Aorta (tissue), 5 donors: ENCODE measurements at places on chromosomes 16 and 17. TPM values are rescaled to one million over a fixed set of nuclear protein-coding genes. Genes with fewer than 3 reads are reported as not detected.

- peaks cover 3% of the 10 kb centered on the region for H3K4me1 ChIP-seq
- peaks cover 8% of the 10 kb centered on the region for H3K36me3 ChIP-seq
- H3K4me3 ChIP-seq: no peak overlapping the region
- H3K27me3 ChIP-seq: no peaks in the 10 kb centered on the region
Observed at GRCh38 chr16:15770107-15770506, 86.7 kb downstream of the MYH11 start.

The ZDHHC1 gene
- total RNA-seq: 8.4 TPM

DNA sequence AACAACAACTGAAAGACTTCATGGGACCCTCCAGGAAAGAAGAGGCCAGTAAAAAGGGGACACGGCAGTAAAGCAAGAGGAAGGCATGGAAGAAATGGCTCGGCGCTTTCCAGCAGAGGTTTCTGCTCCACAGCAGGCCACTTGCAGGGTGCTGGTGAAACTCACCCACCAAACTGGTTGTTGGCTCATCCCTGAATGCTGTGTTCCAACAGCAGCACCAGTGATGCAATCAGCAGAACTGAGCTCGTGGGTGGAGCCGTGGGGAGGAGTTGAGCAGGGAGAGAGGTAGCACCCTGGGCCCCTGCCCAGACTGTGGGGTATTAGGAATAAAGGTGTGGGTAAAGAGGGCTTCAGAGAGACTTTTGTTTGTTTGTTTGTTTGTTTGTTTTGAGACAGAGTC lies 62.8 kb upstream of the ADCY9 start:
- H3K27me3 ChIP-seq: no peaks in the 10 kb centered on the region
- H3K36me3 ChIP-seq: no peaks in the 10 kb centered on the region
- H3K4me3 ChIP-seq: no peak overlapping the region
- no peaks in the 10 kb centered on the region for H3K4me1 ChIP-seq
- no peak overlapping the region for H3K27ac ChIP-seq

The ATP2A1 gene
- 0.36 TPM for total RNA-seq

DNA sequence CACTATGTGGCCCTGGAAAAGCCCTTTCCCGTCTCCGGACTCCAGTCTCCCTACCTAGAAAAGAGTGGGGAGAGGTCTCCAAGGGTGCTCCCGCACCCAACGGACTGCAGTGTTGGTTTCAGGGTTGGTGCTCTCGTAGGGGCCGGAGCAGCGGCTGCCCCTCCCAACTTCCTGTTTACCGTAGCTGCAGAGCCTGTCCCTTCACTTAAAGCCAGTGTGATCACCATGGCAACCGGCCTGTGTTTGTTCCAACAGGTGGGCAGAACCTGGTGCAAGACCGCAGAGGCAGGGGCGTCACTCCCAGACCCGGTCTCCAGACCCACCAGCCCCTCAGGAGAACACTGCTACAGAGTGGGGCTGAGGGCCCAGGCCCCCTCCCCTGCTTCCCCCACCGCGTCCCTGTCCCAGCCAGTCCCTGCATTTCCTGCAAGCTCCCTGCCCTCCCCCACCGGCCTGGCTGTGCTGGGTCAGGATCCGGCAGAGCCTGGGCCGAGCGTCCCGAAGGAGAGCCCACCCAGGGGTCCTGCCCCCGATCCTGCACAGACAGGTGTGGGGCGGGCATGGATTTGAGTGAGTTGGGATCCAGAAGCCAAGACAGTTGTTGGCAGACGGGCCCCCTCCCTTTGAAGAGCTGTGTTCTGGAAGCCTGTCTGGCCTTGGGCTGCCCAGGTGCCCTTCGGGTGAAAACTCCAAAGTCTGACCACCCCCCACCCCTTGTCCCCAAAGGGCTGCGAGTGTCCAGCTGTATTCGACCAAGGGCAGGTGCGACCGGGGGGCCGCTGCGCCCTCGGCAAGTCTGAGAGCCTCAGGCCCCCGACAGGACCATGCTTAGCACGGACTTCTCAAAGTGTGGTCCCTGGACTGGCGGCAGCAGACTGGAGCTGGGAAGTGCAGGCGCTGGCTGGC lies 1.5 kb upstream of the BAIAP3 start:
- H3K36me3 ChIP-seq: no peaks in the 10 kb centered on the region
- H3K4me3 ChIP-seq: no peak overlapping the region
- H3K27me3 ChIP-seq: no peaks in the 10 kb centered on the region

The RGS11 gene
- 3.3 TPM for total RNA-seq

- no peaks in the 10 kb centered on the region for H3K4me1 ChIP-seq
- H3K4me3 ChIP-seq: no peak overlapping the region
- peak; percentile 86 for DNase-seq
- H3K36me3 ChIP-seq: no peaks in the 10 kb centered on the region
Observed at GRCh38 chr17:15649861-15650421, 30.4 kb upstream of the FBXW10B start.

DNA sequence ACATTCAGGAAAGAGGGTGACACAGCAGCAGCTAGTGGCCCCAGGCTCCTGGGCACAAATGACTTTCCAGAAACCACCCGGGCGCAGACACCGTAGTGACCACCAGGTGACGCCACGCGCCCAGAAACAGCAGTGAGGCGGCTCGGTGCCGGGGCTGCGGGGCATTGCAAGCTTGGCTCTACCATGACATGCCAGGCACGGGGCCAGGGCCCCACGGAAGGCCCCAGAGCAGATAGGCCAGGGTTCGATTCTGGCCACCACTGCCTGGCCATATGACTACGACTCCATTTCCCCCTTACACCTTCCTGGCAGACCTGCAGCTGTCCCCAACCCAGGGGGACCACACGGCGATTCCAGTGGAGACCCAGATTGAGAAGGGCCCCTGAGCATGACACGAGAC lies 6.7 kb downstream of the RHBDF1 start:
- peak; percentile 88 for DNase-seq
- H3K4me1 ChIP-seq: no peaks in the 10 kb centered on the region
- no peak overlapping the region for H3K27ac ChIP-seq
- no peaks in the 10 kb centered on the region for H3K36me3 ChIP-seq

The TLCD2 gene
- total RNA-seq: 9.5 TPM

The RAP1GAP2 gene
- 6.1 TPM for total RNA-seq

- no peak overlapping the region for H3K27ac ChIP-seq
- no peaks in the 10 kb centered on the region for H3K36me3 ChIP-seq
- no peaks in the 10 kb centered on the region for H3K27me3 ChIP-seq
- H3K4me1 ChIP-seq: no peaks in the 10 kb centered on the region
- DNase-seq: no peak
Observed at GRCh38 chr16:6643080-6643686, 689.5 kb upstream of the RBFOX1 start.

GRCh38 chr16:88685156-88686061 lies 898 bp downstream of the SNAI3 start:
- no peak for DNase-seq

DNA sequence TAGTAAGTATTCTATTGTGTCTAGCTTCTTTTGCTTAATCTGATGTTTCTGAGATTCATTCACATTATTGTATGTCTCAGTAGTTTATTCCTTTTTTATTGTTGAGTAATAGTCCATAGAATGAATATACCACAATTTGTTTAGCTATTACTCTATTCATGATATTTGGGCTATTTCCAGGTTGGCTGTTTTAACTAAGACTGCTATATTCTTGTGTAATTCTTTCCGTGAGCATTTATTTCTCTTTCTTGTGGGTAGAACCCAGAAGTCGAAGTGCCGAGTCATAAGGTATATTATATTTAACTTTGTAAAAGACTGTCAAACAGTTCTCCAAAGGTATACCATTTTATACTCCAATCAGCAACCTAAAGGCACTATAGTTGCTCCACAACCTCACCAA lies 160.8 kb downstream of the ANKFN1 start:
- H3K4me3 ChIP-seq: no peak overlapping the region
- no peaks in the 10 kb centered on the region for H3K36me3 ChIP-seq
- H3K4me1 ChIP-seq: no peaks in the 10 kb centered on the region

GRCh38 chr16:84911486-84912216 lies 91.9 kb downstream of the CRISPLD2 start:
- no peak for DNase-seq
- H3K27ac ChIP-seq: no peak overlapping the region
- no peaks in the 10 kb centered on the region for H3K27me3 ChIP-seq
- H3K36me3 ChIP-seq: no peaks in the 10 kb centered on the region
- H3K4me1 ChIP-seq: no peaks in the 10 kb centered on the region
- H3K4me3 ChIP-seq: no peak overlapping the region

DNA sequence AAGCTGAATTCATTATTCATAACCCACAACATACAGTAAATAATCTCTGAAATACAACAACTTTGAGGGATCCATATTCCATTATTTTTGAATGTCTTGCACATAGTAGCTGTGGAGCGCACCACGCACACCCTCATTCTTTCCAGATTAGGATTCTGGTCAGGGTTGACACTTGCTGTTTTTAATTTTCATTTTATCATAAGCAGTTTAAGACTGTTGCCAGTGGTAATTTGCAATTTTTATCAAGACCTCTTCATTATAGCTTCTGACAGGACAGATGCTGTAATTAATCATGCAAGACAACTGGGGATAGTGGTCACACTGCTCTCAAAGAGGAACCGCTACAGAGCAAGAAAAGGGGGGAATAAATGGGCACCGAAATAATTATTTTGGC lies 109.7 kb downstream of the TOX3 start:
- H3K36me3 ChIP-seq: no peaks in the 10 kb centered on the region
- no peak overlapping the region for H3K4me3 ChIP-seq
- no peaks in the 10 kb centered on the region for H3K4me1 ChIP-seq
- H3K27ac ChIP-seq: no peak overlapping the region
- no peak for DNase-seq
- H3K27me3 ChIP-seq: no peaks in the 10 kb centered on the region

GRCh38 chr17:67636834-67637520 lies 80.8 kb upstream of the NOL11 start:
- no peaks in the 10 kb centered on the region for H3K4me1 ChIP-seq
- DNase-seq: no peak
- no peak overlapping the region for H3K27ac ChIP-seq
- no peaks in the 10 kb centered on the region for H3K36me3 ChIP-seq

The TMEM114 gene
- total RNA-seq: not detected

- no peak overlapping the region for H3K4me3 ChIP-seq
- H3K27ac ChIP-seq: no peak overlapping the region
Observed at GRCh38 chr17:13346996-13347762, 254.6 kb downstream of the HS3ST3A1 start.

GRCh38 chr17:21246698-21247097 lies 6.5 kb downstream of the NATD1 start:
- H3K36me3 ChIP-seq: no peaks in the 10 kb centered on the region
- no peak overlapping the region for H3K4me3 ChIP-seq
- no peaks in the 10 kb centered on the region for H3K4me1 ChIP-seq
- no peak overlapping the region for H3K27ac ChIP-seq
- no peaks in the 10 kb centered on the region for H3K27me3 ChIP-seq
